ENCODE measurements at places on chromosomes 6 and 20. TPM values are rescaled to one million over a fixed set of nuclear protein-coding genes. Genes with fewer than 3 reads are reported as not detected.

Gene LY86
- 0.49 TPM for total RNA-seq

Gene EPB41L2
- 24.0 TPM for total RNA-seq

Gene RSPO3
- total RNA-seq: 30.5 TPM

Gene NOX3
- not detected for total RNA-seq

Gene CLPSL1
- not detected for total RNA-seq

Gene PABPC1L
- 3.8 TPM for total RNA-seq

Gene MOCS1
- total RNA-seq: 61.7 TPM

Gene MCHR2
- not detected for total RNA-seq

Gene OR2H1
- total RNA-seq: not detected

Gene HLA-DQA1
- 0.66 TPM for total RNA-seq

Gene NKAPL
- total RNA-seq: 3.0 TPM

Gene TSPO2
- not detected for total RNA-seq

Gene BPIFA1
- total RNA-seq: not detected

Gene PBOV1
- not detected for total RNA-seq

Gene MYH7B
- total RNA-seq: 4.2 TPM

Gene RHAG
- total RNA-seq: not detected

Gene HTR1E
- total RNA-seq: not detected

Gene ZBTB46
- 6.9 TPM for total RNA-seq

Gene NDRG3
- 6.7 TPM for total RNA-seq

Gene FOXS1
- total RNA-seq: not detected

Gene SIRPB1
- 0.20 TPM for total RNA-seq

Gene CST3
- 1,821 TPM for total RNA-seq

Gene BPIFB2
- total RNA-seq: not detected

Gene KCNG1
- total RNA-seq: not detected

Gene ADGRF5
- total RNA-seq: 27.6 TPM

Gene PLA2G7
- total RNA-seq: not detected

Gene ABHD16B
- not detected for total RNA-seq

Gene PRDM13
- not detected for total RNA-seq

Gene ARMH2
- not detected for total RNA-seq

Gene AVP
- total RNA-seq: not detected

Gene SLC44A4
- total RNA-seq: 1.6 TPM

Gene BHLHE23
- total RNA-seq: not detected

Gene GINS1
- not detected for total RNA-seq

Gene SNPH
- total RNA-seq: 17.2 TPM

Gene BPI
- not detected for total RNA-seq

Gene CALHM4
- not detected for total RNA-seq

Gene YTHDF1
- 40.8 TPM for total RNA-seq

Gene TTK
- total RNA-seq: not detected
